ENCODE measurements at places on chromosomes 4 and X. TPM values are rescaled to one million over a fixed set of nuclear protein-coding genes. Genes with fewer than 3 reads are reported as not detected.
A peak's percentile ranks its signal among the peaks of the same experiment; 100 is the strongest.

The SPATA4 gene
- polyA plus RNA-seq: 1.2 TPM

The DDX60 gene
- 10.3 TPM for polyA plus RNA-seq

The SYTL5 gene
- polyA plus RNA-seq: 2.3 TPM

The ARL13A gene
- polyA plus RNA-seq: 0.33 TPM

DNA sequence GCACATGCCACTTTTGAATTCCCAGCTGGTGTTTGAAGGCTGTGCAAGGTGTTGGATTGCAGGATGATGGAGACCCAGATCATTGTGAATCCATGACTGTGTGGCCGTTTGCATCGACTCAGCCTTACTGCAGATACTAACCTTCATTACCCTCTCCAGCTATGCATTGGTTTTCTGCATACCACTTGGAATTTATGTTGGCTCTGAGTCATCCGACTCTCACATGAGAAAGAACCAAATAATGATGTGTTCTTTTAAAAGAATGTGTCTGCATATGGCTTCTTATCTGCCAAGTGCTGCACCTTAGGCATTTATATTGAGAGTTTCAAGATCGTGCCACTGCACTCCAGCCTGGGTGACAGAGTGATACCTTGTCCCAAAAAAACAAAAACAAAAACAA lies 106.7 kb upstream of the PRKX start:
- DNase-seq: no peak

DNA sequence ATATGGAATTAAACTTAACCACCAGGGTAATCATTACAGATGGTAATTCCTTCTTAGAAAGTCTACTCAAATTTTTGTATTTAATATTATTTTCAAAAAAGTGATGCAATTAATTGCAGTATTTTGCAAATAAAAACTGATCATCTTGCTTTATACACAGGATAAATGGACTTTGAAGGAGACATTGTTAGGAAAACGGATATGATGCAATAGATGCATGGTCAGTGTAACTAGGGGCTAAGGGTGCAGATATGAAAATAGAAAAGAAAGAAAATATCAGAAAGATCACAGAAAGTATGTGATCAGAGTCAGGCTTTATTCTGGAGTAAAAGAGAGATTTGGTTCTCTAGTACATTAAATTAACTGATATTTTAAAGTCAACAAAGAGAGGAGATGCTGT lies 401.7 kb downstream of the TLL1 start:
- no peak for DNase-seq

DNA sequence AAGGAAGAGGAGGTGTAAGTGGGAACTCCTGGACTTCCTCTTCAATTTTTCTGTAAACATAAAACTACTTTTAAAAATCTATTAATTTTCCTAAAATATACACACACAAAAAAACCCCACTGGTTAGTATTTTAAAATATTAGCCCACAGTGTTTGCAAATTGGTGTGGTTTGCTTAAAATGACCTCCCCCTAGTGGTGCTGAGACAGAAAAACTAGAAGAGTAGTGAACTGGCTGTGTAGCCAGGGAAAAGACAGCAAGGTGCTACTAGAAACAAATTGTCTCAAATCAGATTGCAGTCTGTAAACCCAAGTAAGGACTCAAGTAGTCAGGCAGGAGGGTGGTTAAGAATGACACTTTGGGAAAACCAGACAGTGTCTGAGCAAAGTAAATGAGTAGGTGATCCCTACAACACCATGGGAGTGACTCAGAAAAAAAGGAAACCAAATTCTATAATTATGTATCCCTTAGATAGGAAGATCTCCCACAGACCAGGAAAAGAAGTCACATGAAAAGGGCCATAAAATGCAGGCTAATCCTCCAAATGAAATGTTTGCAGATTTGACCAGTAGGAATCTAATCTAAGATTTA lies 26.0 kb downstream of the AMTN start:
- DNase-seq: no peak

GRCh38 chr4:11765849-11766453 lies 337.3 kb upstream of the HS3ST1 start:
- DNase-seq: peak; percentile 10

- no peak for DNase-seq
These were observed 18.0 kb downstream of the RUFY3 start for GRCh38 chr4:70739496-70740337.

DNA sequence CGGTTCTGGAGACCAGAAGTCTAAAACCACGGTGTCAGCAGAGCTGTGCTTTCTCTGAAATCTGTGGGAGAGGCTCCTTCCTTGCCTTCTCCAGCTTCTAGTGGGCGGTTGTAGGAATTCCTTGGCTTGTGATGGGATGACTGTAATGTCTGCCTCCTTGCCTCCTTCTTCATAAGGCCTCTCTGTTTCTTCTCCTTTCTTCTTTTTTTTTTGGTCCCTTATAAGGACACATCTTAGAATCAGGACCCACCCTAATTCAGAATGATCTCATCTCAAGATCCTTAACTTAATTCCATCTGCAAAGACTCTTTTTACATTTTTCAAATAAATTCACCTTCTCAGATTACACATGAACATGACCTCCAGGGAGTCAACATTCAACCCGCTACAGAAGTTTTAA lies 186.9 kb downstream of the STK32B start:
- no peak for DNase-seq

GRCh38 chr4:53012738-53013137 lies 150.6 kb downstream of the RASL11B start:
- peak; percentile 61 for DNase-seq

DNA sequence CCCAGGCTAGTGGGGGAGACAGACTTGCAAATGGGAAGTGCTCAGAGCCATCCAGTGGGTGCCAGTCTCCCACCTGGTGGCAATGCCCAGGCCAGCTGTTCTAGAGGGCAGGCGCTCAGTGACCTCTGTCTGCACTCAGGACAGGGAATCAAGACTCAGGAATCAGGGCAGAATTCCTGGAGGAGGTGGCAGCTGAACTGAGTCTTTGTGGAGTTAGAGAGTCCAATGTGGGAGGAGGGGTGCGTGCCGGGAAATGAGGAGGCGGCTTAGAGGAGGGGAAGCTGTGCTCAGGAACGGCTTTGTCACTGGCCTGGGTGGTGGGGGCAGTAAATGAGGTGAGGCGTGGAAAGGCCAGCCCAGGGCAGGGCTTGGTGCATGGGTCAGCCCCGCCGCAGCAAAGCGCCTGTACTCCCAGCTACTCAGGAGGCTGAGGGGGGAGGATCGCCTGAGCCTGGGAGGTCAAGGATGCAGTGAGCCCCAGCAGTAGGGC lies 31.3 kb upstream of the SORCS2 start:
- DNase-seq: no peak

DNA sequence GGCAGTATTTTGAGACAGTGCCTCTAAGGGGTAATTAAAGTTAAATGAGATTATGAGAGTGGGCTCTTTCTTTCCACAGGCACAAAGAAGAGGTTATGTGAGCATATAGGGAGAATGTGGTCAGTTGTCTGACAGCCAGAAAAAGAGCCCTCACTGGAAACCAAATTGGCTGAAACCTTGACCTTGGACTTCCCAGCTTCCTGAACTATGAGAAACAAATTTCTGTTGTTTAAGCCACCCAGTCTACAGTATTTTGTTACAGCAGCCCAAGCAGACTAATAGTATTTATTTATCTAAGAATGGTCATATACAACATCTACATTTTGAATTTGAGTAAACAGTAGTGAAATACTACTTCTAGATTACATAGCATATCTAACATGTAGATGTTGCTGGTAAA lies 473.8 kb downstream of the IL15 start:
- no peak for DNase-seq

All from renal pelvis (tissue), 12 donors.